Activated CD4-positive, alpha-beta T cell treated with anti-CD3 and anti-CD28 coated beads for 36 hours (primary cell): ENCODE measurements at places on chromosomes 2 and 18. TPM values are rescaled to one million over a fixed set of nuclear protein-coding genes. Genes with fewer than 3 reads are reported as not detected.

SERPINB12 gene
- not detected for total RNA-seq

CFC1 gene
- not detected for total RNA-seq

ANO7 gene
- total RNA-seq = 2.1 TPM

SEPTIN10 gene
- total RNA-seq = 5.8 TPM

ATP8B1 gene
- total RNA-seq = not detected

STK25 gene
- 123 TPM for total RNA-seq

GPN1 gene
- 63.9 TPM for total RNA-seq

EFEMP1 gene
- total RNA-seq = not detected
